ENCODE measurements at places on chromosomes 16 and 17.

DNA sequence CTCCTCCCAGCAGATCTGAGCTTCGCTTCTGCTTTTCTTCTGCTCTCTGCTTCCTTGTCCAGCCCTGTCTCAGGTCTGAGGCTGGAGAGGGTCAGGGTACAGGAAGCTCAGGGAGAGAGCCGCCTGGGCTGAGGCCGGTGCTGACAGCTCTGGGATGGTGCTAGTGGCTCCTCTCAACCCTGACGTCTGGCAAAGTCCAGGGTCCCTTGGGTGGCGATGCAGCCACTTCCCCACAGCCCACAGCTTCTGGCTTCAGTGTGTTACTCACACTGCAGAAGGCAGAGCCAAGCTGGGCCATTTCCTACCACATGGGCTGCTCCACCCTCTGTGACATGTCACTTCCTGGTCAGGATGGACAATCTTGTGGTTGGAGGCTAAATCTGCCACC, at the start of gene CD300C:
CD300C (minus strand) TSS at position 273 of the 388 bp plus-strand sequence. CDS start 333 bp downstream, outside the sequence.
- DNase-seq: no peak

- no peak for DNase-seq
Measured at GRCh38 chr16:50037662-50038220, 12.7 kb downstream of the CNEP1R1 start.

DNA sequence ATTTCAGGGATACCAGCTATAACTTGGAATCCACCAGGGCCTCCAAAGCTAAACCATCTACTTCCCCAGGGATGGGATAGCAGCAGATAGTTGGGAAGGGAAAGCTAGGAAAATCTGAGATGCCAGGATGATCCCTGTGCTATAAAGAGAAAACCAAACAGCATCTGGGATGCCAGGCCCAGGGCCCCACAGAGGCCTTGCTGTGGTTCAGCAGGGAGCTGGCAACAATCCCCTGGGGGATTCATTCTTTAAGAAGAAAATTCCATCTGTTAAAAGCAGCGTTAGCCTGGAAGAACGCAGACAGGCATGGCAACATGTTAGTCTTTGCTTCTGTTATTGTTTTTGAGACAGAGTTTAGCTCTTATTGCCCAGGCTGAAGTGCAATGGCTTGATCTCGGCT, 16.6 kb downstream of the MYO18A start:
- DNase-seq: no peak

DNA sequence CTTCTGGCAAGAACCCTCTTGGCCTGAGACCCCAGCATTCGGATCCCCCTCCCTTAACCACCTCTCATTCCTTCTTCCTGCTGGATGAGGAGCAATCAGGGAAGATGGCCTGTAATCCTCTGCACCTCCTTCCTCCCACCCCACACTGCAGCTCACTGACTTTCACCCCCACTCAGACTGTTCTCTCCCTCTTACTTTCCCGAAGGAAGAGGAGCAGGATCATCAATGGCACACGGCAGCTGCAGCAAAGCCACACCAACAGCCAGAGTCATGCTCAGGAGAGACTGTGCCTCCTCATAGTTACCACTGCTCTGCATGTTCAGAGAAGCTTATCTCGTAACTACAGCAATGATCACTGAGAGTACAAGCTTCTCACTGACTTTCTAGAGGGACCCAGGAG, 10.1 kb upstream of the TMEM101 start:
- no peak for DNase-seq

DNA sequence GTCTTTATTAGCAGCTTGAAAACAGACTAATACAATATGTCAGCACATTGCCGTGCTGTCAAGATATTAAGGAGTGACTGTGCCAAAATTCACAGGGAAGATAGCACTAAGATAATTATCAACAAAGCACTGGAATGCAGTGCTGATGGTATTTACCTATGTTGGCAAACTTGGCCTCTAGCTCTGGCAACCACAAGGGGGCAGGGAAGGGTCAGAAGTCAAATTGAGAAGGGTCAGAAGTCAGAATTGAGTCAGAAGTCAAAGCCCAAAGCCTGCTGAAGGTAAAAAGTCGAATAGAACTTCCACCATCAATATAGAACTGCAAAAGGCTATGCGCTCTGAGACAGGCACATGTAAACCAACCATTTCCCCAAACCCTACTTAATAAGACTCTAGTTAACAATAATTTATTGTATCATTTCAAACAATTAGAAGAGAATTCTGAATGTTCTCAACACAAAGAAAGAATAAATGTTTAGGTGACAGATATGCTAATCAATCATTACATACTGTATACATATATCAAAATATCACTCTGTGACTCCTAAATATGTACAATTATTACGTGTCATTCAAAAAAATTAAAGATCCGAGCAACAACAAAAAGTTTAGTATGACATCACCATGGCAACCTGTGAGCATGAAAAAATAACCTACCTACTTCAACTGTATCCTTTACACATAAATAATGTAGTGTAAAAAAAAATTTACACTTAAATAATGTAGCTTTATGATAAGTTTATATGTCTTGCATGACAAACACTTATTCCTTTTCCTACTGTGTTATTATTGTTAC, 916.1 kb downstream of the KCNJ2 start:
- DNase-seq: no peak

DNA sequence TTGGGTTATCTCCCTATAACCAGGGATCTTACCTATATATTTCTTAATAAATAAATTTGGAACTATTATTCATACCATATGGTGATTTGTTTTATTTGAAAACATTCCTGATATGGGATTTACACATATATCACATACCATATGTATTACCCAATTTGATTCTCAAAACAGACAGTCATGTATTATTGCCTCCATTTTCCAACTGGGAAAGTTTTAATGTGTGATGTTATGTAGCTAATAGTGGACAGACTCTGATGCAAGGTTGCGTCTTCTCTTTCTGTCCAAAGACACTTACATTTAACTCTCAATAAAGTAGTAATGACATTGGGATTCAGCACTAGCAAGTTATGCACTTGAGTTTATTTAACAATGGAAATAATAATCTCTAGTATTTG, 1.1 kb downstream of the KRTAP9-9 start:
- DNase-seq: no peak

GRCh38 chr17:57522042-57523005, 222.8 kb downstream of the CCDC182 start:
- DNase-seq: no peak

Measured in stimulated activated CD8-positive, alpha-beta memory T cell treated with anti-CD3 and anti-CD28 coated beads, Interleukin-7, amount 100 ng/mL, for 1 hour (primary cell).